Activated T-helper 1 cell treated with anti-CD3 and anti-CD28 coated beads, Interleukin-2, amount 50 U/mL, for 16 hours (primary cell): ENCODE measurements at places on chromosomes 12 and 14.

GRCh38 chr12:1929241-1929984 is 11.0 kb upstream of the CACNA2D4 start:
- DNase-seq = no peak

DNA sequence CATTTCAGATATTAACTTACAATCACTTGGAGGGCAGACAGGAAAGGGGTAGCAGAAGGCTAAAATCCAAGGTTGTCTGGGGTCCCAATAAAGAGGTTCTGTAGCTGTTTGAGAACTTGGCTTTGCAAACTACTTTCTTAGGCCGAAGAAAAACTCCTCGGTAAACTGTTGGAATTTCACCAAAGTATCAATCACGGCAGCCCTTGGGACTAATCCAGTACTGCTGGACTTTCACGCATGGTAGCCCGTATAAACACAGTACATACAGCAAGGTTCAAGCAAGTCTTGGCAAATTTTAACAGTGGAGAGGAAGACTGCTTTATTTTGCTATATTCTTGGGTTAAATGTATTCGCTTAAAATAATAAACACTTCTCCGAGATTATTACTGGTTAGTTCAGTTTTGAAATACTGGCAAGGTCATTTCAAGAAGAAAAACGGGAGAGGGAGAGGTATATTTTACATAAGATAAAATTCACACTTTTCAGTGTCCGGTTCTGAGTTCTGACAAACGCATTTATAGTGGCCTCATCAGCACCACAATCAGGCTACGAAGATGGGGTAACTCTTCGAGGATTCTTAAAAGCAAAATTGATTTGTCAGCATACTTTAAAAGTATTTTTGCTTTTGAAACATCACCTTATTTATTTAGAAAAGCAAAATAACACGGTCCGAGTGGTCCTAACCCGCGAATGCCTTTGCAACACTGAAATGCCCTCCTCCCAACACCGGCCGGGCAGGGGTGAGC is 1.3 kb downstream of the SETD3 start:
- no peak for DNase-seq

GRCh38 chr14:63544591-63545299 is 1.6 kb upstream of the PPP2R5E start:
- DNase-seq = no peak

DNA sequence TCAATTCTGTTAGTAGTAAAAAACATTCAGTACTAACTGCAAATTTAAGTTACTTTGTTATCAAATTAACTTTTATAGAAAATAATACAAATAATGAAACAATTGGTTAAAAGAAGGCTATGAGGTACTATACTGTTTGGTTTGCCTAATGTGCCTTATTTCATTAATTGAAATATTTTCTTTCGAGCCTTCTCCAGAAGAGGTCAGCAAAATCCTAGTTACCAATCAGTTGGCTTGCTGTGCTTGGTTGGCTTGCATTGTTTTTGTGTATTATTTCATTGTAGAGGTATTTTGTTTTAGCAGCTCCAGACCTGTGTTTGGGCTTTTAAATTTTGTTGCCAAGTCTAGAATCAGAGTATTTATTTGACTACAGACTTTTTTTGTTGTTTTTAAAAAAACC is 68.5 kb downstream of the AEBP2 start:
- no peak for DNase-seq

DNA sequence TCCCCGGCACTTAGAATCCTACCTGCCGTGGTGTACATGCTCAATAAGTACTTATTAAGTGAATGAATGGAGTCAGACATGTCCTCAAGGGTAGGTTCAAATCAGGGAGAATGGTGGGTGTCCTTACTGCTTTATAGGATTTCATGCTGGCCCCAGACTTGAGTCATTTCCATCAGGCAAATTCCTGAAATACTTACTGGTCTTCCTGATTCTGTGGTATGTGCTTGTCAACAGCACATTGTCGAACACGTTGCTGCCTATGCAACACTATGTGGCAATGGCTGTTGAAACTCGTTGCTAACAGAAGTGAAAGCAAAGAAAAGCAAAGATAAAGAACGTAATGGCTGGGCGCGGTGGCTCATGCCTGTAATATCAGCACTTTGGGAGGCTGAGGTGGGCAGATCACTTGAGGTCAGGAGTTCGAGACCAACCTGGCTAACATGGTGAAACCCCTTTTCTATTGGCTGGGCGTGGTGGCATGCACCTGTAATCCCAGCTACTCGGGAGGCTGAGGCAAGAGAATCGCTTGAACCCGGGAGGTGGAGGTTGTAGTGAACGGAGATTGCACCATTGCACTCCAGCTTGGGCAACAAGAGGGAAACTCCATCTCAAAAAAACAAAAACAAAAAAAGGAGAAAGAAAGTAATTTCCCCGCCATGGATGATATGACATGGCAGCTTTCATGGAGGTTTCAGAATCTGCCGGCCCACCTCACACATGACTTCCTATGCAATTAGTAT is 214.9 kb downstream of the ZFP36L1 start:
- no peak for DNase-seq

GRCh38 chr12:3797531-3798048 is 44.7 kb upstream of the CRACR2A start:
- no peak for DNase-seq

DNA sequence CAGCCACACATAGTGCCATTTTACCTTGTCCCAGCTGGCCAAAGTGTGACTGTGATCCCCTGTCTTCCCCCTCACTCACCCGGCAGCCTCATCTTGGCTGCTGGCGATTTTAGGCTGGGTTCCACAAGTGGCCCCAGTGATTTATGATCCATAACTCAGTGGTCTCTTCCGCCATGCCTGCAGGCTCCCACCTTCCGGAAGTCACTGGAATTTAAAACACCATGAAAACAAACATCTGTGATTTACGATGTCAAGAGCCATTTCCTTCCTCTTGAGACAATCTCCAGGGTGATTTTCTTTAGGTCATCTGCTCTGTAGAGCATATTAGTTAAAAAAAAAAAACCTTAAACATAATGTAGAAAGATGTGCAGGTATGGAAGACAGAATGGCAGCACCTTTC is 282.3 kb downstream of the CACNA1C start:
- DNase-seq = no peak

DNA sequence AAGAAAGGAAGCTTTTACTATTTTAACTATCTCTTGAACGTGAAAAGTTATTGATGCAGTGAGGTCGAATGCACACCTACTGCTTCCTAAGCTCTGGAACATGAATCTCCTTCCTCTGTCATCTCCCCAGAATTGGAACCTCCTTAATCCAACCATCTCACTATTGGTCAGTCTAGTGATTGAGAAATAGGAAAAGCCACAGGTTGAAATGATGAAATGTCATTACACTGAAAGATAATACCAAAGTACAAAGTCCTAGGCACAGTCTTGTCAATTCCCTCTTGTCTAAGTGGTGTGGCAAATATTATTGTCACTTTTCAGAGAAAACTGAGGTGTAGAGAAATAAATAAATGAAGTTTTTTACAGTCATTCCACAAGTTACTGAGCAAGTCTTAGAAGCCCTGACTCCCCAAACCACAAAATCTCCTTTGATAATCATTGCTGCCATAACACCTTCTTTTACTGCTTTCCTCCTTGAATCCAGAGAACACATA is 19.5 kb upstream of the HIGD1C start:
- DNase-seq = no peak

DNA sequence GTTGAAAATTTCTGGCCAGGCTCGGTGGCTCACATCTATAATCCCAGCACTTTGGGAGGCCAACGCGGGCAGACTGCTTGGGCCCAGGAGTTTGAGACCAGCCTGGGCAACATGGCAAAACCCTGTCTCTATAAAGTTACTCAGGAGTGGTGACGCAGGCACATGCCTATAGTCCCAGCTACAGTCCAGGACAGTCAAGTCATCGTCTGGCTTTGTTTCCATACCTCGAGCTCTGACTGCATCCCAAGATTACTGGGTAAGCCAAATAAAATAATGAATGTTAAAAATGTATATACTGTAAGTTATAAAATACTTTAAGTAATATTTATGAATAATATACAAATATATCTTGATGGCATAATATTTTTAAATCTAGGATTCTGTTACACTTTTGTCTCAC is 23.0 kb upstream of the GXYLT1 start:
- DNase-seq = no peak

- no peak for DNase-seq
These were observed 45.8 kb downstream of the CRADD start for GRCh38 chr12:93722835-93723567.

DNA sequence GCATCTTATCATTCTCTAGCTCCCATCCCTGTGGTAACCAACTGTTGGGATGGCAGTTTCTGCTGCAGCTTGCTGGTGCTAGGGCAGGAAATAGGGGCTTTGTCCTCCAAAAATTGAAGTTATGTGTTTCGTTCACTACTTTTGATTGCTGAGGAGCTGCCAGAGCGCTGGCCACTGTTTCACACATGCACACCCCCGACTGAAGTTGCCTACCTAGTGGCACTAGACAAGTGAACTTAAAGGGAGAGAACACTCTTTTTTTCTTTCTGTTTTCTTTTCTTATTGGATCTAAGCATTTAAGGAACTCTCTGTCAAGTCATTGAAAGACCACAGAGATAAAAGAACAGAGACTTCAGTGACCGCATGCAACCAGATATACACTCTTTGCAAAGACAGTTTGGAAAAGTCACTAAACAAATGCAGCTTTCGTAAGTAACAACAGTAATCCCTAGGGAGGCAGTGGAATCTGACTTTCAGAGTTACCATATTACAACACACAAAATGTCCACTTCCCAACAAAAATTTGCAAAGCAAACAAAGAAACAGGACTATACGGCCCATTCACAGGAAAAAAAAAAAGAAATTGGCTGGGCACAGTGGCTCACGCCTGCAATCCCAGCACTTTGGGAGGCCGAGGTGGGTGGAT is 12.0 kb downstream of the TFCP2 start:
- no peak for DNase-seq

GRCh38 chr14:20440882-20441281 is 4.9 kb upstream of the KLHL33 start:
- no peak for DNase-seq

- no peak for DNase-seq
These were observed 35.8 kb downstream of the NIN start for GRCh38 chr14:50795142-50795541.

DNA sequence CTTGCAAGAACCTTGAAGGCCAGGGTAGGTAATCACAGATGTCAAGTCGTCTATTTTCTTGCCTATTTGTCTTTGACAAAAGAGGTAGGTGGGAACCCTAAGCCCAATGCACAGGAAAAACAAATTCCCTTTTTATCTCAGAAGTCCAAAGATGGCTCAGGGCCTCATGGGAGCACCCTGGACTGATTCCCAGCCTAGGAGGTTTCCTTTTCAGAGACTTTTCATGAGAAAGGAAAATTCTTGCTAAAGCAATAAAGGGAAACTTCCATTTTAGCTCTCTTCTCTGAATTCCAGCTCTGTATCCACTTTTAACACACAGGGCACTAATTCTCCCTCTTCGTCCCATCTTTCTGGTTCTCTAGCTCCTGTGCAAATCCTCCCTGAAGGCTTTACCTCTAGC is 1.2 kb downstream of the ZNF641 start:
- DNase-seq = no peak

GRCh38 chr12:46207644-46208043 is 61.2 kb downstream of the SLC38A1 start:
- no peak for DNase-seq

DNA sequence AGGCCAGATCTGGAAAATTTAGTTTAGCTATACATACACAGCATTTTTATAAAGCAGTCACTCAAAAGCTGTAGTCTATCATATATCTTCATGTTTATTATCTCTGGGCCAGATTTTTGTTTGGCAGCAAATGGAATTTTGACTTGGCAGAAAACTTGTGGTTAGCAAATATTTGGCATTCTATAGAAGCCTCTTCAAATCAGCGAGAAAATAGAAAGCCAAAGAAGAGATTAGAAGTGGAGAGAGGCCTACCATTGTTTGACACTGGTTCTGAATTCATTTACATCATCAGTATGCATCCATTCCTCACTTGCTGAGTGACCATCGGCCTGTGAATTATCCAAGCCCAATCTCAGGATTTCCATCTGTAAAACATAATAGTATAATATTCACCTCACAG is 1077.6 kb downstream of the GALC start:
- no peak for DNase-seq

DNA sequence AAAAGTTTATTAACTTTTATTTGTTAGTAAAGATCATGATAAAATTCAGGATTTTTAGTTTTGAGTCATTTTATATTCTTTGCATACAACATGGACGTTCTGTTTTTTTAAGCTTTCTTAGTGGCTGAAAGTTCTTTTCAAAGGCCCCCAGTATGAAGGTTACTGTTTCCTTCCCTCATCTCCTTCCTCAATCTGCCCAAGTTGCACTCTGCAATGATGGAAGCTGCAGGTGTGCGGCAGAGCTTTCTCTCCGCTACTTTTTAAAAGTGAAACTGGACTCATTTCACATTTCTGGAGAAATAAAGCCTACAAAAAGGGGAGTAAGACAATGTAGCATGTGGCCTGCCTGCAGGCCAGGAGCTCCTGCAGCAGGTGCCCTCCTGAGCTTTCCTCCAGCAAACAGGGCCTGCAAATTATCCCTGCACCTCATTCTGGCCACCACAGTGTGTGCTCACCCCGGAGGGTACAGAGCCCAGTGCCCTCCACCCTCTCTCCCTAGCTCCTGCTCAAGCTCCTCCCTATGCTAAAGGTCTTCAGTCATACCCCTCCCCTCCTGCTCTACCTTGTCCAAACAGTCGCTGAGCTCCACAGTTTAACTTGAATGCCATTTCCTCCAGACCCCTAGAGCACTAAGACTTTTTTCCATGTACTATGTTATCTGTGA is 78.9 kb downstream of the SETD3 start:
- no peak for DNase-seq

GRCh38 chr12:49776413-49776812 is 35.1 kb downstream of the TMBIM6 start:
- no peak for DNase-seq

- no peak for DNase-seq
These were observed 24.0 kb upstream of the RIC8B start for GRCh38 chr12:106750524-106750923.

GRCh38 chr12:9347328-9348127 is 139.3 kb upstream of the PZP start:
- no peak for DNase-seq

GRCh38 chr14:34951286-34951685 is 31.5 kb upstream of the SRP54 start:
- no peak for DNase-seq

DNA sequence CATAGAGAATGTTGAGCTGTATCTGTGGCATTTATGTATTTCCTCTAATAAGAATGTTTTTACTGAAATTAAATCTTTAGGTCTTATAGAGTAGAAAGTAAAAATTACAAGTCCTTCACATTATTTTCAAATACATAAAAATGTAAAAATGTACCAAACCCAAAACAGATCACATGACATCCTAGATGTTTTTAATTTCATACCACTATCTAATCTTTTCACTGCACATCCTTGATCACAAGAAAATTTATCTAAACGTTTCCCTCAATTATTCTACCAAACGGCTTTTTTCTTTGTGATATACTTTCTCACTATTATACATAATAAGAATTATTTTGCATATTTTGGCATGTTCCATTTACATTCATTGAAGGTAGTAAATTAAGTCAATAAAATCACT is 18.3 kb downstream of the SGPP1 start:
- no peak for DNase-seq

- DNase-seq = no peak
These were observed 78.0 kb downstream of the KITLG start for GRCh38 chr12:88501972-88502938.
